ENCODE measurements at places on chromosomes 7 and 10.

GRCh38 chr10:44292390-44293002, 92.4 kb downstream of the CXCL12 start:
- DNase-seq = no peak

DNA sequence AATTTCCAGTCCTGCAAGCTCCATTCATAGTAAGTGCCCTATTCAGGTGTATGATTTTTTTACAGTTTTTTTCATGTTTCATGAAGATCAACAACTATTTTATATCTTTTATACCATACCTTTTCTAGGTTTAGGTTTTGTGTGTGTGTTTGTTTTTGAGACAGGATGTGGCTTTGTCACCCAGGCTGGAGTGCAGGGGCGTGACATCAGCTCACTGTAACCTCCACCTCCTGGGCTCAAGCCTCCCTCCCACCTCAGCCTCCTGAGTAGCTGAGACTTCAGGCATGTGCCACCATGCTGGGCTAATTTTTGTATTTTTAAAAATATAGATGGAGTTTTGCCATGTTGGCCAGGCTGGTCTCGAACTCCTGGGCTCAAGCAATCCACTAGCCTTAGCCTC, 35.0 kb downstream of the ARMH3 start:
- no peak for DNase-seq

- DNase-seq = no peak
Observed at GRCh38 chr7:71770269-71770907, 638.4 kb downstream of the GALNT17 start.

- DNase-seq = no peak
Observed at GRCh38 chr7:26428571-26428970, 136.9 kb downstream of the SNX10 start.
